ENCODE measurements at places on chromosomes 6 and 20.

GRCh38 chr6:7240351-7240750, 72.6 kb downstream of the SSR1 start:
- no peak for DNase-seq

GRCh38 chr6:21604081-21604480, 10.5 kb downstream of the SOX4 start:
- no peak for DNase-seq

- DNase-seq, result no peak
Measured at GRCh38 chr20:1847780-1848179, 47.4 kb upstream of the SIRPA start.

DNA sequence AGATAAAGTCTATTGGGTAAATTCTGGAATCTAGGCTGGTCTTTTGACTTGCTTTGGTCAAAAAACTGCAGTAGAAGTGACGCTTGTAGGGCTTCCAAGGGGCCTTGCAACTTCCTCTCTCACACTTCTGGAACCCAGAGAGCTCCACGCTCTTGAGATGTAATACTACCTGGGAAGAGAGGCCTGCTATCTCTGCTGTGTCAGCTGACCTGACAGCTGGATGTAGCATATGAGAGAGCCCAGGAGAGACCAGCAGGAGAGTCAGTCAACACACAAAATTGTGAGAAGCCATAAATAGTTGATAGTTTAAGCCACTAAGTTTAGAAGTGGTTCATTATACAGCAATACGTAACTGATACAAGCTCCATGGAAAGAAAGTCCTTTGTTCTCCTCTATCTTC, 7.8 kb upstream of the RSPO3 start:
- DNase-seq, result no peak

- no peak for DNase-seq
Measured at GRCh38 chr6:26217714-26218075, 130.5 kb downstream of the HFE start.

GRCh38 chr20:24653306-24653705, 183.9 kb downstream of the SYNDIG1 start:
- DNase-seq, result no peak

- no peak for DNase-seq
Measured at GRCh38 chr6:154411076-154411475, 54.5 kb upstream of the IPCEF1 start.

GRCh38 chr6:125586074-125586473, 163.4 kb upstream of the HEY2 start:
- no peak for DNase-seq

GRCh38 chr6:34912715-34913464, 23.8 kb downstream of the ANKS1A start:
- no peak for DNase-seq

DNA sequence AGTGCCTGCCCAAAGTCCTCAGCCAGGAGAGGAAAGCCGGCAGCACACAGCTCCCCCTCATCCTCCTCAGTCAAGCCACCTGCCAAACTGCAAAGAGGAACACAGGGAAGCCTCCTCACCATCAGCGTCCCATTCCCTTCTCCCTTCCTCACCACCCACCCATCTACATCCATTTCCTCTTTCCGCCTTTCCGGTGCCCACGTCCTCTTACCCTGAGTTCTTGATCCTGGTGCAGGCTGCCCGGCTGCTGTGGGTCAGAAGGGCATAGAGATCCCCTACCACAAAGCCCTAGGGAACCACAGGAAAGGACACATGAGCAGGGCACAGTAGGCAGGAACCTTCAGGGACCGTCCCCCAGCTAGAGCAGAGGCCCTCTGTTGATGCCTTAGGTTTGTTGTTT, 6.0 kb downstream of the GNMT start:
- no peak for DNase-seq

GRCh38 chr6:96611342-96611991, 48.5 kb downstream of the FHL5 start:
- no peak for DNase-seq

DNA sequence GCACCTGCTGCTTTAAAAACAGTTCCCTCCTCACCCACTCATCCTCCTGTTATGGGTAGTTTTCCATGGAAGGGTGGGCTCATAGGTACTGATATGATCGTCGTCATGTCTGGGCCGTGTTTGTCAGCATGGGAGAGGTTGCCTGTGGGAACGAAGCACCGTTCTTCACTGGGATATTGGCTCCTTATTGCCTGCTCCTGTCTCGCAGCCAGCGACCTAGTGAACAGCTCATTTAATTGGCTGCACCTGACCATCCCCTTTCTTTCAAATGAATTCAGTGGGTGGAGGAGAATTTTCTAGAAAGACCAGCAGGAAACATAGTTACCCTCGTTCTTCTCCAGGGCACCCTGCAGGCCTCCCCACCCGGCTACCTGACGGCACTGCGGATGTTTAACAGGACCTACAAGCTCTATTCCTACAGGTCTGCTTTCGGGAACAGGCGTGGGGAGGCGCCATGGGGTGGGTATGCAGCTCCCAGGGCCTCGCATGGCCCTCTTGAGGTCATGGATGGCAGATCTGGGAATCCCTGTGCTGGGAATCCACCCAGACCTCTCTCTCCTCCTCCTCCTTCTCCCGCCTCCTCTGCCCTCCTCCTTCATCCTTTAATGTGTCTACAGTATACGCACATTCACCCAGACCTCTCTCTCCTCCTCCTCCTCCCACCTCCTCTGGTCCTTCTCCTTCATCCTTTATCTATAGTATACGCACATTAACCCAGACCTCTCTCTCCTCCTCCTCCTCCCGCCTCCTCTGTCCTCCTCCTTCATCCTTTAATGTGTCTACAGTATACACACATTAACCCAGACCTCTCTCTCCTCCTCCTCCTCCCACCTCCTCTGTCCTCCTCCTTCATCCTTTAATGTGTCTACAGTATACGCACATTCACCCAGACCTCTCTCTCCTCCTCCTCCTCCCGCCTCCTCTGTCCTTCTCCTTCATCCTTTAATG, 21.9 kb downstream of the ENTPD6 start:
- no peak for DNase-seq

- DNase-seq, result no peak
Measured at GRCh38 chr20:472137-472846, 10.0 kb upstream of the TBC1D20 start.

GRCh38 chr6:170269151-170269845, 21.6 kb downstream of the DLL1 start:
- DNase-seq, result no peak

GRCh38 chr6:2753110-2753489, 2.4 kb upstream of the MYLK4 start:
- DNase-seq, result no peak

- DNase-seq, result no peak
Measured at GRCh38 chr6:163122365-163122764, 292.2 kb upstream of the QKI start.

GRCh38 chr6:104332364-104332763, 527.4 kb downstream of the HACE1 start:
- DNase-seq, result no peak

GRCh38 chr6:51116723-51117122, 298.1 kb downstream of the TFAP2B start:
- DNase-seq, result no peak

- no peak for DNase-seq
Measured at GRCh38 chr20:62276439-62276838, 26.4 kb upstream of the ADRM1 start.

DNA sequence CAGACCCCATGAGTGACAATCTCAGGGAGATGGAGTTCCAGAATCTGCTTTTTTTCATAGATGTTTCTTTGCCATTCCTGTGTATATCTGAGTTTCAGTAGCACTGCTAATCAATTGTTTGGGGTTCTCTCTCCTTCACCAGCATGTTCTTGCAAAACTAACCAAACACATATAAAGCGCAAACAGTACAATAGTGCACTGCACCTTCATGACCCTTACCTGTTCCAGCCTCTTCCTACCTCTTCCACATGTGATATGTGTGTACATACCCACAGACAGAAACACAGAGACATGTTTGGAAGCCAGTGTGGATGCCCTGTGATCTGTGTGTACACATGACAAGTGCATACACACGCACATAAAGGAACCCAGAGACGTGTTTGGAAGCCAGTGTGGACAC, 1.8 kb upstream of the CEP43 start:
- DNase-seq, result no peak

DNA sequence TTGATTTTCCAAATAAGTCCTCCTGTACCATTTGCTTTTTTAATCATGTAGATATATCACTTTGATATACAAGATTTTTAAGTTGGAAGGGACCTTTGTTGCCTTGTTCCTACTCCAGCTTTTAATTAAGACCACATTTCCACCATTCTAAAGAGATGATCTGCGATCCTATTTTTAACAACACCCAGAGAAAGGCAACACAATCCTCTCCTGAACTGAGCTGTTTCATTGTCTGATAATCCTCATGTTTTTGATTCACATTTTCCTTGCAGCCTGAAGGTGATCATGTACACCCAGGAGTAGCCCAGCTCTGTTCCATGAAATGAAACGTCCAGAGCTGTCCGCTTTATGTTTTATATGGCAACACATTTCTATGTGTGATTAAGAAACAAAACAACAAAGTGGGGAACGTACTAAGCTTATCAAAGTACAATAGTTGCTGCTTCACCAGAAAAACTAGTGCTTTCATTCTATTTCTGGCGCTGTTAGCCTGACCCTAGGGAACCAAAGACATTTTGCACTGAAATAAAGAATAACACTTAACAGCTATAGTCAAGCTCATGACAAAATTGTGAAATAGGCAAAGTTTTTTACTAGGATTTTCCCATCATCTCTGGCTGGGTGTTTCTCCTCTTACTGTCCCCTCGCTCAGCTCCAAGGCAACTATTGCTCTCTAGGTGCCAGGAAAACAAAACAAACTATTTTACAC, 22.6 kb upstream of the TRAF3IP2 start:
- no peak for DNase-seq

GRCh38 chr6:34276881-34277762, 28.3 kb upstream of the SMIM29 start:
- no peak for DNase-seq

GRCh38 chr6:37674161-37674560, 23.5 kb downstream of the MDGA1 start:
- DNase-seq, result no peak

GRCh38 chr6:137823826-137824555, 43.1 kb upstream of the TNFAIP3 start:
- DNase-seq, result peak; percentile 98

DNA sequence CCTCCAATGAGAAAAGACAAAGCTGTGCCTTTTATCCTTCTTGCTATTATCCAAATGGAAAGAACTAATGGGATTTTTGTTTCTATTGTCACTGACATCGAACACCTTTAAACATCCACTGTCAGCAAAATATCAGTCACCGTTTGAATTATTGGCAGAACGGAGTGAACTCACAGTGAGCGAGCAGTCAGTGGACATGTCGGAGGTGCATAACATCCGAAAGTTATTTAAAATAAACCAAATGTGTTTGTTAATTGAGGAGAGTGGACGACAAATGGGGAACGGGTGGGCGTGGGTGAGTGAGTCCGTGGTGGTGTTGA, 38.8 kb downstream of the PMEPA1 start:
- no peak for DNase-seq

DNA sequence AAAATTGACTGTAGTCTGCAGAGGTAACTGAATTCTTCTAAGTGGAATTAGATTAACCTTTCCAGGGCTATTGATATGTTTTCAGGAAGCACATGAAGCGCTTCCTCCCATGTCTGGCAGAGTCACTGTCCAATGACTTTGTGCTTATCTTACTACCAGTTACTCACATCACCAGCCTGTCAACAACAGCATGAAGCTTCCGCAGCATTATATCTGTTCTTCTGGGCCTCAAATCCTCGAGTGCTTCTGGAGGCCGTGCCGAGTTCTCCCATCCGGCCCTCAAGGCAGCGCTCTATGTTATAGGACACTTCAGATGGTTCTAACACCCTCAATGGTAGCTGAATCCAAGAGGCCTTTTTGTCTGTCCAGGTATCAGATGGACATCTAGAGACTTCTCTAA, 33.2 kb downstream of the PSMG4 start:
- no peak for DNase-seq

DNA sequence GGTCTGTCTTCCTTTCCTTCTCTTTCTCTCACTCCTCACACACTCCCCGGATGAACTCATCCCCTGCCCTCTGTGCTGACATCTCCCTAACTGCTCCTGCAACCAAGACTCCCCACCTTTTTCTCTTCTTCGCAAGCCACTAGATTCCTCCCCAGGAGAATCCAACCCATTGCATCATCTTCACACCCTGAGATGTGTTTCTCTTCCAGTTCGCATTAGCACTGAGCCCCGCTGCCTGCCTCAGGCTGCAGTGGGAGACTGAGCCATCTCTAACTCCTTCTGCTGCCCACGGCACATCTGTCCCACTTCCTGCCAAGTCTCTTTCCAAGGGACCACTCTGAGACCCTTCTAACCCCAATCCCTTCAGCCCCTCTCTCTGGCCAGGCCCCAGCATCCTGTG, 67.2 kb upstream of the NNAT start:
- DNase-seq, result no peak

GRCh38 chr6:154450498-154450897, 60.0 kb downstream of the CNKSR3 start:
- DNase-seq, result no peak

- no peak for DNase-seq
Measured at GRCh38 chr6:53873922-53874321, 79.1 kb downstream of the LRRC1 start.

- DNase-seq, result no peak
Measured at GRCh38 chr6:163165922-163166321, 248.6 kb upstream of the QKI start.

DNA sequence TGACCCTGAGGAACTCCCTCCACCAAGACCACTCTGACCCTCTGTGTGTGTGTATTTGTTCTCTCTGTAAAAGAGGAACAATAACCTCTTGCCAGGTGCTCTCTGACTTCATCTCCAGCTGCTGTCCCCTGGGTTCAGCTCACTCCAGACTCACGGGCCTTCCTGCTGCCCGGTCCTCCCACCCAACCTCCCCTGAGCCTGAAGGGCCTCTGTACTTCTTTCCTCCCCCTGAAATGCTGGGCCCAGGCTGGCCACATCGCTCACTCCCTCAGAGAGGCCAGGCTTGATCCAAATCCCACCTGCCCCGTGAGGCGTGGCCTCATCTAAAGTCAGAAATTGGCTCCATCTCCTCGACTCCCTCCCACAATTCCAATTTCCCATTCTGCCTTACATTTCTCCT, 202.4 kb downstream of the PRKN start:
- no peak for DNase-seq

DNA sequence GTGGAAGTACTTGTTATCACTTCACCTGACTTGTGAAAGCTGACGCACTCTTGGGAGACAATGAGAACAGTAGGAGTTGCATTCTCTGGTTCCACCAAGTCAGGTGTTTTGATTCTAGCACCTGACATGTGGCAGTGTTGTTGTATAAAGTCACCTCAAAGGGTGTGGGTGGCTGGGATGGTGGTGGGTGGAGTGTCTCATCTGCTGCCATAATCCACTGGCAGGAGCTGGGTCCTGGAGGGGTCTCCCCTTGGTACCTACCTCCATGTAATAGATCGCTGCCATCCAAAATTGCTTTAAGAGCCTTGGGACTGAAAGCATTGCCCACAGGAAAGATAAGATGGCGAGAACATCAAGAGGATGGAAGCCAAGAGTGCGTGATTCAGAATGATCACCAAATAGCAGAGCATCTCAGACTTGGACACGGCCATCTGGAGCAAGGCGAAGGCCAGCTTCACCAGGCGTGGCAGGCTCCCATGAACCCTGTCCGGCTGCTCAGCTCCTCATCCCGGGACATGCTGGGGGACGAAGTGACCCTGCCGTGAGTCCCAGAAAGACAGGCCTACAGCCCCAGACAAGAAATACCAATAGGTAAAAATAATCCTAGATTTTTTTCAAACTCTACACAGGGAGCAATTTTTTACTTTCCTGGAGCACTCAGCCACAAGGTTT, 56.6 kb downstream of the NPEPL1 start:
- DNase-seq, result no peak

All from stimulated activated naive CD4-positive, alpha-beta T cell (primary cell).